ENCODE measurements at places on chromosomes 4 and X.

- DNase-seq: no peak
These were observed 459.6 kb downstream of the AFF2 start for GRCh38 chrX:148960060-148960459.

DNA sequence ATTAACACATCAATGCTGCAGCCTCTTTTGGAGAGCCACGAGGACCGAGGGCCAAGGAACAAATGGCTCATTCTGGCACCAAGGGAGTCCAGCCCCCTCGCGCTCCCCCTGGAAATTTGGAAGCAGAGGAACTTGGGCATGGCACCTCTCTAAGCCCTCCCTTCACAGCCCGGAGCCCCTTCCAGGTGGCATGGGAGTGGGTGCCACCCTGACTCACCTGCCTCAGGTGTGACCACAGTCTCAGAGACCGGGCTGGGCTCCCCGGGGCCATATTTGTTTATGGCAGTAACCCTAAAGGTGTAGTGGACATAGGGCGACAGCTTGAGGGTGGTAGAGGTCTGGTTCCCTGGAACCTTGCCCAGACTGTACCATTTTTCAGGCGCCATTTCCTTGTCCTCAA is 18.8 kb downstream of the L1CAM start:
- DNase-seq: no peak

- DNase-seq: no peak
These were observed at the start of gene TEX13D for GRCh38 chrX:124332481-124333424. TSS of gene TEX13D (plus strand) at chrX:124332660. CDS start at chrX:124332918, 258 bp downstream.

- DNase-seq: no peak
These were observed 4.7 kb downstream of the RAP2C start for GRCh38 chrX:132214518-132214917.

- DNase-seq: peak; percentile 15
These were observed 49.8 kb downstream of the SCLT1 start for GRCh38 chr4:129043523-129043922.

DNA sequence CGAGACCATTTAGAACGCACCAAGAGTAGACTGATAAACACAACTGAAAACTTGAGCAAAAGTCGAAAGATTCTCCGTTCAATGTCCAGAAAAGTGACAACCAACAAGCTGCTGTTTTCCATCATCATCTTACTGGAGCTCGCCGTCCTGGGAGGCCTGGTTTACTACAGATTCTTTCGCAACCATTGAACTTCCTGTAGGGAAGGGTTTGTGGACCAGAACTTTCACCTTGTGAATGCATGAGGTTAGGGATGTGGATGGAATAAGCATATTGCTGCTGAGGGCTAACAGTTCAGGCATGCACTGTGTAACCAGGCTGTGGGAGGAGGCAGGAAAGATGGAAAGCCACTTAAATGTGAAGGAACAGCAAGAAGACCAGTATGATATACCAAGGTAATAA is 20.9 kb upstream of the ING2 start:
- DNase-seq: no peak
